ENCODE measurements at places on chromosomes 1 and 21.

- no peak for DNase-seq
These were observed 106.4 kb downstream of the ATF6 start for GRCh38 chr1:161872506-161872905.

- DNase-seq, result no peak
These were observed 8.1 kb downstream of the PRXL2B start for GRCh38 chr1:2594641-2595131.

DNA sequence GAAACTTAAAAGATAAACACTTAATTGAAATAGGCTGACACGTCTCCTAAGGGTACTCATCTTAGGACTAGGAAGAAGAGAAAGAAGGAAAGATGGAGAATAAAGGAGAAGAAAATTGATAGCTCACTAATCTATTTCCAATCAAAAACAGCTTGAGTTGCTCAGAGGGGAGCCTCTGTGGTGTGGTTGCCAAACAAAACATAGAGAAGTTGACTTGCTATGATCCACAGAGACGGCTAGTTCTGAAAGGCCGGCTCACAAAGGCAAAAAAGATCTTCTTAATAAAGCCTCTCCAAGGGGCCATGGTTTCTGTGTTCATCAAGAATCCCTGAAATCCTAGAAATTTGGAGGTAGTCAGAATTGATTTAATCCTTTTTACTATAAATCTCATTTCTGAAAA, 644.1 kb downstream of the LMO4 start:
- DNase-seq, result no peak

DNA sequence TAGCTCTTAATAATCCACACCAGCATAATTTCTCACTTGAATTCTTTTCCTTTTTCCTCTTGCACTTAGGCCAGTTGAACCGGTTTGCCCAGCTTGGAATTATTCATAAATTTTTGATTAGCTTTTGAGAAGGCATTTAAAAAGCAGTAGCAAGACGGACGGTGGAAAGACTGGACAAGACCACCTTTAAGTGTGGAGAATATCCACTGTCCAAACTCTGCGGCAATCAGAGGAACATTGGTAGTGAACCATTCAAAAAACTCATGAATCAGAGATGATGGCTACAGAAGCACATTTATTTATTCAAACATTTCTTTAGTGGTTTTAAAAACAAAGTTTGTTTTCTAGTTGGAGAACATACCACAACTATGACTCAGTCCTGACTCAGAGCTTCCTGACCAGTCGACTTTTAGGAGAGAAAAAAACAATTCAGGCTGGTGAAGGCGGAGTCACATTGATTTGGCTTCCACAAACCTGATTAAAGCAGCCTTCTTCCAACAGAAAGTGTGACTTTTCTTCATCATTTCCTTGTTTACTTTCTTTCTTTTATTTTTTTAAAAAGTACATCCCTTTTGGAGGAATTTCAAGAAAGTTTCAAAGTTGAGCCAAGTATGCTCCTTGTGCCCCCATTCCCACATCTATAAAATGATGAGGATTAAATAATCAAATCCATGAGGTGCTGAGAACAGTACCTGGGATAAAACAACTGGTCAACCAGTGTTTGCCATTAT, 128.8 kb downstream of the ADSS2 start:
- DNase-seq, result no peak

DNA sequence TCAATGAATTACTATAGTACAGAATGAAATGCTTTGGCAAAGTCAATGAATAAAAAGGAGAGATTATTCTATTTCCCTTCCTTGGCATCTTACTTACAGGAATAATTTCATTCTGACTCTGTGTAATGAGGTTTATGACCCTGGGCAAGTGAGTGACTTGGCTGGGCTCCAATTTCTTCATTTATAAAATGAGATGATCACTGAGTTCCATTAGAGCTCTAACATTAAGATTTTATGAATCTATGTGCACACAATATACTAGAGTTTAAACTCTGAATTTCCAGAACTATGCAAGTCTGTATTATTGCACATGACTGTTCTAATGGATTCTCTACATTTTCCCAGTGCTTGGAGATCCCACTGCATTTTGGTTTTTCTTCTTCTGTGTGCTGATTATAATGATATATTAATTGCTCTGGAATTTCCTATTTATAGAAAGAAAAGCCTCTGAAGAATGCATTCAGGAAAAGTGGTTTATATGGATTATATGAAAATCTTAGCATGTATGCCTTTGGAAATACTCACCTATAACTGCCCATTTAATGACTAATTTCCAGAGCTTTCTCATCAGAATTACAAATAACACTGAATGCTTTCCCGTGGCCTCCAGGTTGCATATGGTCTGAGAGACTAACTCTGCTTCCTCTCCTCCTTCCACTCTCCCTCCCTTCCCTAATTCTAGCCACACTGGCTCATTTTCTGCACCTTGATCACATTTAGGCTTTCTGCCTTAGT, 97.4 kb upstream of the CHRM3 start:
- DNase-seq, result no peak

- no peak for DNase-seq
These were observed 108.5 kb downstream of the COP1 start for GRCh38 chr1:176098560-176098959.

DNA sequence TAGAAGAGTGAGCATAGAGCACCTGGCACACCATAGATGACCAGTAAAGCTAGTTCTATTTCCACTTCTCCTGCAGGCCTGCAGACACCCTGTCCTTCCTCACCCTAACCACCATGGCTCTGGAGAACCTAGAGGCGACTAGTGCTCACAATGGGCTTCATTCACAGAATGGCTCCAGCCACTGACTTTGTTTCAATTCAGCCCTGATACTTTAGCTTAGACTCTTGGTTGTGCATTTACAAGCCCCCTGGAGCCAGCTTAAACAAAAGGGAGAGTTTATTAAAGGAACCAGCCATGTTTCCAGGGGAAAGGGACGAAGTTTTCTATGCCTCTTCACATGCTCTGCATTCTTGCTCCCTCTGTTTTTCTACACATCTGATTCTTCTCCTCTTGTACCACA, 123.7 kb downstream of the NAV1 start:
- no peak for DNase-seq

DNA sequence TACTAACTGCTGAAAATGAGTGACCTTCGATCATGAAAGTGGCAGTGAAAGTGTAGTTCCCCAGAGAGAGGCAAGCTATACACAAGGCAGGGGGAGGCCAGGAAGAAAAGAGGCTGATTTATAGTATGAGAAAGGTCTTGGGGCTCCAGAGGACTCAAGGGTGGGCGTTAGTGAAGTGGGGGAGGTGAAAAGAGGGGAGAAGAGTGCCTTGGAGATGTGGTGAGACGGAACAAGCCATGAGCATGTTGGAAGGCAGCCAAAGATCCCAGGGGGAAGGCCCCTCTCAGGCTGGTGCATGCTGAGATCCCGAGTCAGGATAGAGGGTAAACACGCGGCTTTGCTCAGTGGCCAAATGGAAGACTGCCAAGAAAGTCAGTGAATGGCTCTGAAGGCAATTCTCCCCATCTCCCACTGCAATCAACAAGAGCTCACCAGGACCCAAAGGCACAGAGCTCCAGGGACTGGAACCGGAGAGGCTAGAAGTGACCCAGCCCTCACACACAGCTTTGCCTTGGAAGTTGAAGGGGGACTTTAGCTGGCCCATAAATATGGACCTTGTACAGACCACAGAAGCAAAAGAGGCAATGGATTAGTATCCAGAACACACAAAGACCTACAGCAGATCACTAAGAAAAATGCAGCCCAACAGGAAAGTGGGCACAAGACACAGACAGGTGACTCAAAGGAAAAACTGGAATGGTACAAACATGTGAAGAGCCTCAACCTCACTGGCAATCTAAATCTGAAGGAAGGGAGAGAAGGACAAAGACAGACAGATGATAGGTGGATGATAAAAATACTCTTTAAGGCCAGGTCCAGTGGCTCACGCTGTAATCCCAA, 49.6 kb downstream of the HSF2BP start:
- DNase-seq, result no peak

DNA sequence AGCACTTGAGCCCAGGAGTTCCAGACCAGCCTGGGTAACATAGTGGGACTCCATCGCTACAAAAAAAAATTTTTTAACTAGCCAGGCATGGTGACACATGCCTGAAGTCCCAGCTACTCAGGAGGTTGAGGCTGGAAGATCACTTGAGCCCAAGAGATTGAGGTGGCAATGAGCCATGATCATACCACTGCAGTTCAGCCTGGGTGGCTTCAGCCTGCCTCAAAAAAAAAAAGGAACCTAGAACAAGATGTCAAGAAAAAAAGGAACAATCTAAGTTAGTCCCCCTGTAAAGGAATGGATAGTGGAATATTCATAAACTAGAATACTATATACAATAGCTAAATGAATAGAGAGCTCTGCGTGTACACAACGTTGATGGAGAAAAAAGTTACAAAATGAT, 14.4 kb downstream of the NSL1 start:
- DNase-seq, result no peak

- no peak for DNase-seq
These were observed 45.9 kb downstream of the BARHL2 start for GRCh38 chr1:90671251-90671650.

GRCh38 chr1:59738152-59738551, 76.6 kb upstream of the HOOK1 start:
- no peak for DNase-seq

- DNase-seq, result no peak
These were observed 40.9 kb downstream of the IGSF21 start for GRCh38 chr1:18148461-18148860.

- no peak for DNase-seq
These were observed 70.6 kb upstream of the PUM1 start for GRCh38 chr1:31135973-31136600.

- DNase-seq, result no peak
These were observed 106.6 kb upstream of the TTC34 start for GRCh38 chr1:2908081-2908480.

DNA sequence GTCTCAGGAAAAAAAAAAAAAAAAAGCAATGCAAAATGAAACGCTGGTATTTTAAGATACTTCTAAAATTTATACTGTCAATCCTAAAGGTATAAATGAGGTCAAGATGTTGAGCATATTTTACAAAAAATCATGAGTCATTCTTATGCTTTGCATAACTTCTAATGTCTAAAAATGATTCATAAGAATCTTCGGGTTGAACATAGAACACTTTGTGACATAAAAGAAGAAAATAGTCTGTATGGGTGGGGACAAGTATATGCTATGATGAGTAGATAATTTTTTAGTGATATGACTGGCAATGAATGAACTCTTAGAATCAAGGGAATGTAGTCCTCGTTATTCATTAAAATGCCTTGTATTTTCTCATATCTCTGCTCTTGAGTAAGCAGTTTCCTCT, 416.9 kb upstream of the USP24 start:
- no peak for DNase-seq

- no peak for DNase-seq
These were observed 57.0 kb downstream of the SASS6 start for GRCh38 chr1:100075773-100076172.

GRCh38 chr1:55512466-55512865, 297.3 kb upstream of the USP24 start:
- no peak for DNase-seq

- no peak for DNase-seq
These were observed 432.7 kb downstream of the SMYD3 start for GRCh38 chr1:246074421-246074820.

DNA sequence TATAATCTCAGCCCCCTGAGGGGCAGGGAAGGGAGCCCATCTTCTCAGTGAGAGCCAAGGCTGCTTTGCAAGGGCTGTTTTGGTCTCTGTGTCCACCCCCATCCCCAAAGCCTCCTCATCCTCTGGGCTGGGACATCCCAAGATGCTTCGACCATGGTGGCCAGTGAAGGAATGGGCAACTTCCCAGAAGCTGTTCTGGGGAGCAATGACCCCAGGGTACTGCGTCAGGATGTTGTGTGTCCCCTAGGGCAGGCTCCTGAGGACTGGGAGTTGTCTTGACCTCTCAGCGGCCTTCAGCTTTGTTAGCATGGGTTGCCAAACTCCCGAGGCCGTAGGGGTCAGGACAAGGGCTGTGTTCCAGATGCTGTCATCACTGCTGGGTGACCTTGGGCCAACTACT, 238.4 kb upstream of the POU3F1 start:
- no peak for DNase-seq

DNA sequence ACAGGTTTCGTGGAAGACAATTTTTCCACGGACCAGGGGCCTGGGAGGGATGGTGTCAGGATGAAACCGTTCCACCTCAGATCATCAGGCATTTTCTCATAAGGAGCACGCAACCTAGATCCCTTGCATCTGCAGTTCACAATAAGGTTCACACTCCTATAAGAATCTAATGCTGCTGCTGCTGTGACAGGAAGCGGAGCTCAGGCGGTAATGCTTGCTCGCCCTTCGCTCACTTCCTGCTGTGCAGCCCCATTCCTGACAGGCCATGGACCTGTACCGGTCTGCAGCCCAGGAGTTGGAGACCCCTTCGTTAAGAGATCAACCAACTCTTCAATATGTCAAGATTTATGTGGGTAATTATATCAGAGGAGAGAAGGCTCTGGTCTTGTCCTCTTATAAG, 3.3 kb upstream of the DHX9 start:
- DNase-seq, result no peak

GRCh38 chr1:224906340-224906739, 23.1 kb upstream of the DNAH14 start:
- no peak for DNase-seq

- no peak for DNase-seq
These were observed 69.8 kb downstream of the CR1 start for GRCh38 chr1:207565546-207566468.

- DNase-seq, result no peak
These were observed 53.9 kb upstream of the GPR52 start for GRCh38 chr1:174393885-174394284.

GRCh38 chr1:209435654-209436566, 147.6 kb upstream of the CAMK1G start:
- no peak for DNase-seq

DNA sequence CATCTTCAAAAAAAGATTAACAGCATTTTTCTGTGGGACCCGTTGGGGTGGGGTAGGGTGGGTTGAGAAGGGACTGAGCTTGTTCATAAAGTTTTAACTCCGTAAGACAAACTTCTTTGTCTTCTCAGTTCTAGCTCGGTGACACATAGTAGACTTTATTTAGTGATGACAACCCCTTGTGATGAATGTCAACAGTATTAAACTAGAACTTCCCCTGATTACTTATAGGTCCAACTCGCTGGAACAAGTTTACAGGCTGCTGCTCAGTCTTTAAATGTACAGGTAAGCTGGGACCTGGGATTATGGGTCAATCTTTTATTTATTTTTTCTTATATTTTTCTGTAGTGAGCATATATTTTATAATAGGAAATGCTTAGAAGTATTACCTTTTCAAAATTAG, 148.4 kb downstream of the CD247 start:
- no peak for DNase-seq

- no peak for DNase-seq
These were observed 24.7 kb upstream of the DMRTA2 start for GRCh38 chr1:50447961-50448360.

DNA sequence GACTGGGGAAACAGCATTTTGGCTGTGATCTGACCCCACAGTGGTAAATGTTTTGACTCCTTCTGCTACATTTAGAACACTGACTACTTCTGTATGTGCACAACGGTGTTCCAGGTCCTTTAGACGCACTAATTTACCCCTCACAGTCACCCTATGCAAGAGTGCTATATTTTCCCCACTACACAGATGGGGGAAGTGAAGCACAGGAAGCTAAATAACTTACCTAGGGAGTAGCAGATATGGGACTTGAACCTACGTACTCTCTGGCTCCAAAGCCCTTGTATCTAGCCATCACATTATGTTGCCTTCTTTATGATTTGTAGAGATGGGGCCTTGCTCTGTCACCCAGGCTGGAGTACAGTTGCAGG, 49.3 kb downstream of the GADD45A start:
- DNase-seq, result no peak
